ENCODE measurements at places on chromosomes 7 and 10. TPM values are rescaled to one million over a fixed set of nuclear protein-coding genes. Genes with fewer than 3 reads are reported as not detected.

The AGR2 gene
- 0.86 TPM for total RNA-seq

The HGF gene
- 0.65 TPM for total RNA-seq

The GLI3 gene
- total RNA-seq = 20.2 TPM

The AFAP1L2 gene
- total RNA-seq = 0.13 TPM

The HPSE2 gene
- total RNA-seq = not detected

The NDUFA5 gene
- 46.3 TPM for total RNA-seq

The KAZALD1 gene
- total RNA-seq = 54.2 TPM

The PNLIPRP2 gene
- not detected for total RNA-seq

The MSRB2 gene
- 13.7 TPM for total RNA-seq

The BLOC1S2 gene
- 63.2 TPM for total RNA-seq

The MMRN2 gene
- total RNA-seq = 5.2 TPM

The GFRA1 gene
- total RNA-seq = 22.7 TPM

The HMX3 gene
- 0.11 TPM for total RNA-seq

The DOCK1 gene
- total RNA-seq = 102 TPM

The COMMD3 gene
- 56.1 TPM for total RNA-seq

The SPDYE16 gene
- total RNA-seq = not detected

The TUBAL3 gene
- not detected for total RNA-seq

The FFAR4 gene
- total RNA-seq = not detected

The MGAM2 gene
- not detected for total RNA-seq

The ACTR1A gene
- total RNA-seq = 119 TPM

The LIPN gene
- not detected for total RNA-seq

The NRAP gene
- 0.13 TPM for total RNA-seq

The RAB19 gene
- 0.22 TPM for total RNA-seq

The TTYH3 gene
- total RNA-seq = 12.6 TPM

The CALHM3 gene
- total RNA-seq = not detected

The MTPN gene
- total RNA-seq = 180 TPM

The SCRN1 gene
- total RNA-seq = 87.4 TPM

The AS3MT gene
- 12.2 TPM for total RNA-seq

The CLDN3 gene
- total RNA-seq = not detected

The INSYN2A gene
- total RNA-seq = 0.13 TPM

The LIPJ gene
- total RNA-seq = 0.11 TPM

The PPP1R3A gene
- not detected for total RNA-seq

The EEPD1 gene
- 7.2 TPM for total RNA-seq

The GIMAP1 gene
- 0.13 TPM for total RNA-seq

The OR2F1 gene
- not detected for total RNA-seq

The SFRP5 gene
- not detected for total RNA-seq

The SOSTDC1 gene
- not detected for total RNA-seq

The FKBP14 gene
- 60.9 TPM for total RNA-seq

The NEUROG3 gene
- total RNA-seq = not detected

The PLPP4 gene
- 0.43 TPM for total RNA-seq

The GNGT1 gene
- not detected for total RNA-seq

The ARHGEF5 gene
- 5.6 TPM for total RNA-seq

The PAX4 gene
- not detected for total RNA-seq

The FXYD4 gene
- total RNA-seq = not detected

The GHRHR gene
- total RNA-seq = not detected

The LRRC61 gene
- 3.5 TPM for total RNA-seq
